Natural killer cell (primary cell): ENCODE measurements at places on chromosomes 1 and 21. TPM values are rescaled to one million over a fixed set of nuclear protein-coding genes. Genes with fewer than 3 reads are reported as not detected.

DNA sequence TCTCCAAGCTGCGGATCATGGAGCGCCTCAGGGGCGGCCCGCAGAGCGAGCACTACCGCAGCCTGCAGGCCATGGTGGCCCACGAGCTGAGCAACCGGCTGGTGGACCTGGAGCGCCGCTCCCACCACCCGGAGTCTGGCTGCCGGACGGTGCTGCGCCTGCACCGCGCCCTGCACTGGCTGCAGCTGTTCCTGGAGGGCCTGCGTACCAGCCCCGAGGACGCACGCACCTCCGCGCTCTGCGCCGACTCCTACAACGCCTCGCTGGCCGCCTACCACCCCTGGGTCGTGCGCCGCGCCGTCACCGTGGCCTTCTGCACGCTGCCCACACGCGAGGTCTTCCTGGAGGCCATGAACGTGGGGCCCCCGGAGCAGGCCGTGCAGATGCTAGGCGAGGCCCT, 2.7 kb downstream of the CPTP start:
- no peak for DNase-seq

Gene PSMB4
- total RNA-seq = 297 TPM

DNA sequence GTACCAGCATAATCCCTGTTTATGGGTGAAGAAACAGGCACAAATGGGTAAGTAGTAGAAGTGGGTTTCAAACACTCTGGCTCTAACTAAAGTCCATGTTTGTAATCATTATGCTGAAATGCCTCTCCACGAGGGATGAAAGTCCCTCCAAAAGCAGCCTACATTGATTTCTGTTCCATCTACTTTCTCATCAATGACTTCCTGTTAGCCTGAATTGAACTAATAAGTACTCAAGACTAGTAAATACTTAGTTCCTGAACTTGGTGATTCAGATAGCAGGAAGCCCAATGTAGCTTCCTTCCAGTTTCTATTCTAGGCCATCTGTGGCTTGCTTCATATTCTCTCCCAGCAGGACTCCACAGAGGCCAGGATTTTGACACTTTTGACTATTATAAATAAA, 11.3 kb upstream of the BACH1 start:
- no peak for DNase-seq

Gene CRNN
- total RNA-seq = not detected

GRCh38 chr1:231702804-231703203, 76.2 kb downstream of the DISC1 start:
- DNase-seq = no peak

Gene C1orf226
- total RNA-seq = 0.09 TPM

Gene LYST
- total RNA-seq = 115 TPM

- DNase-seq = no peak
These were observed 19.0 kb downstream of the TGFB2 start for GRCh38 chr1:218364028-218364710.

Gene NR1I3
- total RNA-seq = not detected
